RWPE1 (cell line): ENCODE measurements at places on chromosomes 6 and 20.
A peak's percentile ranks its signal among the peaks of the same experiment; 100 is the strongest.

- DNase-seq = no peak
These were observed 410 bp downstream of the SYNE1 start for GRCh38 chr6:152636609-152637295.

- peak; percentile 38 for DNase-seq
These were observed 57.4 kb upstream of the CEP85L start for GRCh38 chr6:118708744-118709143.

GRCh38 chr20:5220321-5221060, 93.7 kb downstream of the CDS2 start:
- DNase-seq = no peak

GRCh38 chr6:8080362-8081151, 16.4 kb upstream of the BLOC1S5 start:
- peak; percentile 60 for DNase-seq

DNA sequence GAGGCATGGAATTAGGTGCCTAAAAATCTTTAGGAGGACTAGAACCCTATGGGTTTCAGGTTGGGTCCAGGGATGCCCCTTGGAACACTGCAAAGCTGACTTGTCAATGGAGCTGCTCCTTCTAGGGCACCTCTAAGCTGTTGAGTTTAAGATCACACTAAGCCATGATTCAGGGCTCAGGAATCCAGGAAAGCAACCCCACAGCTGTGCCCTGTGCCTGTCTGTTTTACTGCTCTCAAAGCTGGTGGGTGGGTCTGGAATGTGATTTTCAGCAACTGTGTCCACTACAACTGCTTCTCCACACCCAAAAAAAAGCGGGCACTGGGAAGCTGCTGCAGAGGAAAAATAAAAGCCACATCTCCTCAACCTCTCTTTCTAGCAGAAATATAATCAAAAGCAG, 310.4 kb upstream of the MOCS1 start:
- DNase-seq = peak; percentile 27

- no peak for DNase-seq
These were observed 5.4 kb downstream of the METTL24 start for GRCh38 chr6:110352563-110353262.

- no peak for DNase-seq
These were observed 116.1 kb downstream of the CEBPB start for GRCh38 chr20:50306478-50307423.
